ENCODE measurements at places on chromosomes 4 and X. TPM values are rescaled to one million over a fixed set of nuclear protein-coding genes. Genes with fewer than 3 reads are reported as not detected.

The GPC4 gene
- 1.6 TPM for polyA plus RNA-seq

The GLRB gene
- polyA plus RNA-seq = 3.2 TPM

The OFD1 gene
- 8.6 TPM for polyA plus RNA-seq

The ANK2 gene
- 0.70 TPM for polyA plus RNA-seq

The BMP15 gene
- not detected for polyA plus RNA-seq

The SPATA4 gene
- 0.14 TPM for polyA plus RNA-seq

The SOWAHB gene
- not detected for polyA plus RNA-seq

The SPANXA1 gene
- polyA plus RNA-seq = not detected

The KCND1 gene
- 1.9 TPM for polyA plus RNA-seq

The ERVMER34-1 gene
- not detected for polyA plus RNA-seq

DNA sequence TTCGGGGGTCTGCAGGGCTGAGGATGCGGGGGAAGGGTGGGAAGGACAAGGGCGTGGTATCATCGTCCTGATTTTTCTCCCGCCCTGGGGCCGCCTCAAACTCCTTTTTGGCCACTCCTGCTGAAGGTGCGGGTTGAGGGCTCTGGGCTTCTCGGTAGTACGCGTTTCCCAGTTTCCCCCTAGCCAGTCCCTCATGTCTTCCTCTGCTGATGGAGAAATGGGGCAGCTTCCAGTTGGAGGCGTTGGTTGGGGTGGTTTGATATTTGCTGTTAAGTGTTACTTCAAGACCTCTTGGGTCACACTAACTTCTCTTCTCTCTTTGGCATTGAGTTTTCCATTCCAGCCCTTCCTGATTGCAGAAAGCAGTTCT is 482 bp downstream of the GSTCD start:
- no peak for DNase-seq

- DNase-seq = no peak
Observed at GRCh38 chr4:181890911-181891310, 352.3 kb upstream of the TENM3 start.

DNA sequence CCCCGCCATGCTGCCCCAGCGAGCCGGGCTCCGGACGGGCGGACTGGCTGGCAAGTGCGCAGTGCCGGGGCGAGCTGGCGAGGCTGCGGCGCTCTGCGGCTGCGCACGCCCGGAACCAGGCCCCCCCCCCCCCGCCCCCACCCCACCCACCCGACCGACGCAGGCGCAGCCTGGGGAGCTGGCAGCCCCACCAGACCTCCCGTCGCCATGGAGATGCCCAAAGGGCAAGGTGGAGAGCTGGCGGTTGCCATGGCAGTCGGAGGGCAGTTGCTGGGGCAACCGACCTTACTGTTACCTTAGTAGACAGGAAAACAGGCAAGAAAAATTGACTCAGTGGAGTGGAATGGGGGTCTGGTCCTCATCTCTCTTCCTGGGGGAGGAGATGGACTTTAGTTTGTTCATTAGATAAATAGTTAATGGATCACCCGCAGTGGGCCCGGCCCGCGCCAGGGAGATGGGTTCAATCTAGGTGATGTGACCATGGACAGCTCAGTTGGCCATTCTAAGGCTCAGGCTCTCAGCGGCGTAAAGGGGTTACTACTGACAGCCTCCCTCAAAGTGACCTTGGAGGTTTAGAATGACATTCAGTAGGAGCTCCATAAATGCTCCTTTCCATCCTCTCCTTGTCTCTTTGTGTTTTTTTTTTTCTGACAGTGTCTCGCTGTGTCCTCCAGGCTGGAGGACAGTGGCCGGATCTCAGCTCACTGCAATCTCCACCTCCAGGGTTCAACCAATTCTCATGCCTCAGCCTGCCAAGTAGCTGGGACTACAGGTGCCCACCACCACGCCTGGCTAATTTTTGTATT is at the start of gene PCSK1N:
Gene PCSK1N, minus strand, starts transcription at position 87 of the 806 bp plus-strand sequence. Its CDS starts 78 bp downstream, at position 9.
- no peak for DNase-seq

GRCh38 chr4:126202226-126202625 is 887.5 kb downstream of the FAT4 start:
- DNase-seq = no peak

DNA sequence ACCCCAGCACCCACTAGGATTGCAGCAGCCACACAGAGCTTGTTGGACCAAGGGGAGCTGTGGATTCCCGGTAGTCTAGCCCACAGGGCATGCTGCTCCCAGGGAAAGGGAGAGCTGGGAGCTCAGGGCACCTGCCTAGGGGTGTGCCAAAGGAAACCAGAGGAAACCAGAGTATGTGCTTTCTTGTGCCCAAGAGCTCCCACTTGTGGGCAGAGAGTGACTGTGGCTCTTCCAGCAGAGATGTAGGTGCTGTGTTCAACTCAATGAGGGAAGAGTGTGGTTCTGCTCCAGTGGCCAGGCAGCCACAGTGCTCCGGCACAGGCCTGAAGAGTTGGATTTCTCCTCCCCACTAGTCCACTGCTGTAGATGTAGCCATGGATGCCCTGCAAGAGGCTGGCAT is 1050.0 kb upstream of the INTU start:
- DNase-seq = peak; percentile 5

DNA sequence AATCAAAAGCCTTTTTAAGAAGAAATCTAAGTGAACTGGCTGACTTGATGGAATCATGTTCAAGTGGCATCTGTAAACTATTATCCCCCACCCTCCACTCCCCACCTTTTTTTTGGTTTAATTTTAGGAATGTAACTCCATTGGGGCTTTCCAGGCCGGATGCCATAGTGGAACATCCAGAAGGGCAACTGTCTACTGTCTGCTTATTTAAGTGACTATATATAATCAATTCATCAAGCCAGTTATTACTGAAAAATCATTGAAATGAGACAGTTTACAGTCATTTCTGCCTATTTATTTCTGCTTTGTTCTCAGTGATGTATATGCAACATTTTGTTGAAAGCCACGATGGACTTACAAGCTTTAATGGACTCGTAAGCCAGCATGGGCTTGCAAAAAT is 162.3 kb downstream of the STIM2 start:
- DNase-seq = no peak

DNA sequence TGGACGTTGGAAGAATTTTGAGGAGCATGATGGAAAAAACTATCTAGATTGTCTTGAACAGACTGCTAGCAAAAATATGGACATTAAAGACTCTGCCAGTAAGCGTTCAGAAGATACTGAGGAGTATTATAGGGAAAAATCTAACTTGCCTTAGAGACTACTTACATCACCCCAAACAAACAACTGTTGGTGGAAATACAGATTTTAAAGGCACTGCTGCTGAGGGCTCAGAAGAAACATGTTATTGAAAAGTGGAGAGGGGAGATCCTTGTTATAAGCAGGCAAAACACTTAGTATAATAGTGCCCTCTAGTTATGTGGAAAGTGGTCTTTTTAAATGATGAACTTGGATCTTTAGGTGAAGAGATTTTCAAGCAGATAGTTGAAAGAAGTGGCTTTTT is 29.2 kb downstream of the MAD2L1 start:
- DNase-seq = no peak

GRCh38 chrX:56793112-56793430 is 64.0 kb downstream of the NBDY start:
- no peak for DNase-seq

- no peak for DNase-seq
Observed at GRCh38 chr4:87662871-87663270, 12.8 kb downstream of the DMP1 start.

- no peak for DNase-seq
Observed at GRCh38 chrX:53003111-53003510, 44.8 kb upstream of the FAM156A start.

DNA sequence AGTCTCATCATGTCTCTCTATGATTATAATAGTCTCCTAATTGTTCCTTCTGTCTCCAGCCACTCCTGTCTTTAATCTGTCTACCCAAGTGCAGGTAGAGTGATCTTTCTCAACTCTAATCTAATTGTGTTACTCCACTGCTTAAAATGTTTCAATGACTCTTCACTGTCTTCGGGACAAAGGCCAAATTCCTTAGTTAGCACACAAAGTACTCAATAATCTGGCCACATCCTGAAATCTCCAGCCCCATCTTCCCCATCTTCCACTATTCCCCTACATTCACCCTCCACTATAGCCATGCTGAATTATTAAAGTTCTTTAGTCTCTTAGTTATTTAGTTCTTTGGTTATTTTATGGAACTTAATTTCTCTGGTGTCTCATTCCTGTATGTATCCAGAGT is 353.3 kb downstream of the OPHN1 start:
- DNase-seq = no peak

GRCh38 chr4:119679251-119679650 is 50.6 kb upstream of the PDE5A start:
- peak; percentile 60 for DNase-seq

- peak; percentile 2 for DNase-seq
Observed at GRCh38 chr4:131644619-131645018, 1504.5 kb upstream of the PCDH10 start.

DNA sequence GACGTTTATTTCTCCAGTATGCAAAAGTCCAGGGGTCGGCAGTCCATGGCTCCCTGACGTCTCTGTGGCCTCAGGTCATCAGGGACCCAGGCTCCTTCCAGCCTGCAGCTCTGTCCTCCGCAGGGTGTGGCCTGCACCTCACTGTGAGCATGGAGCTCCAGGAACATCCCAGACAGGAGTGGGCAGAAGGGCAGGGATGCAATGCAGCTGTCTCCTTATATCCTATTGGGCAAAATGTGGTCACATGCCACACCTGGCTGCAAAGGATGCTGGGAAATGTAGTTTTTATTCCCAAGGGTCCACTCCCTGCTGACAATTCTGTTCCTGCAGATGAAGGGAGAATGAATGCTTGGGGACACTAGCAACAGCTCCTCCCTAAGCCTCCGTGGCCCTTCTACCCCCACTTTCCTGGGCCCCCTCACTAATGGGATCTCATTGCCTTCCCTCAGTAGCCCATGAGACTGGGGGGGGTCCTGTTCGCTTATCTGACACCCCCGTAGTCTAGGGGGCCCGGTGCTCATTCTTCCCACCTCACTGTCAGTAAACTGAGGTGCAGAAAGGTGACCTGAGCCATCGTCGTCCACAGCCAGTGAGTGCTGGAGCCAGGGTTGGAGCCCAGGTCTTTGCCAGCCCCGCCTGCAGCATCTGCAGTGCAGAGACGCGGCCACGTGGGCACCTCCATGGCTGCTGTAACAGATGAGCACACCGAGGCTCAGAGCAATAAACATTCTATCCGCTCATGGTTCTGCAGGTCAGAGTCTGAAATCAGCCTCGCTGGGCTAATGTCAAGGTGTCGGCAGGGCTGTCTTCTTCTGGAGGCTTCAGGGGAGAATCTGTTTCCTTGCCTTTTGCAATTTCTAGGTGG is 5.9 kb upstream of the GRPEL1 start:
- peak; percentile 42 for DNase-seq

DNA sequence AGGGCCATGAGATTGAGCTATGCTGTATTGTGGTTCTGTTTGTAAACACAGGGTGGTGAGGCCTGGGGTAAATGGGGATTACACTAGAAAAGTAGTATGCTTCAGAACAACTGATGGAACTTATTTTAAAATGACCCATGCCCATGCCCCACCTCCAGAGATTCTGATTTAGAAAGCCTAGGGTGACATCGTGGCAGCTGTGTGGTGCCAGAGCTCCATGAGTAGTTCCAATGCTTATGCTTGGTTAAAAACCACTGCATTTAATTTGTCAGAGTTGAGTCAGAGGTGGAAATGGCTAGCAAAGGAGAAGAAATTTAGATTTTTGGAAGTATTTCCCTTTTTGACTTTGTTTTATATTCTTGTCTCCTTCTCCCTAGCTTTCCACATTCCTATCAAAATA is 63.4 kb upstream of the PDE5A start:
- DNase-seq = peak; percentile 67

GRCh38 chrX:13055486-13055885 is 11.1 kb upstream of the FAM9C start:
- DNase-seq = no peak

DNA sequence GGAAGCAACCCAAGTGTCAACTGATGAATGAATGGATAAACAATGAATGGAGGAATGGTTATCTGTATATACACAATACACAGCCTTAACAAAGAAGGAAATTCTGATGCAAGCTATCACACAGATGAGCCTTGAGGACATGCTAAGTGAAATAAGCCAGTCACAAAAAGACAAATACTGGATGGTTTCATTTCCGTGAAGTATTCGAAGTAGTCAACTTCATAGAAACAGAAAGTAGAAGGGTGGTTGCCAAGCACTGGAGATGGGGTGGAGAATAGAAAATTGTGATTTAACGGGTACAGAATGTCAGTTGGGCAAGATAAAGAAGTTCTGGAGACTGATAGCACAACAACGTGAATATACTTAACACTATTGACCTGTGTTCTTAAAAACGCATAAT is 28.2 kb downstream of the CENPU start:
- no peak for DNase-seq

- peak; percentile 12 for DNase-seq
Observed at GRCh38 chr4:168028970-168029597, 63.3 kb upstream of the ANXA10 start.

- DNase-seq = no peak
Observed at GRCh38 chrX:43996491-43996890, 23.3 kb upstream of the NDP start.

DNA sequence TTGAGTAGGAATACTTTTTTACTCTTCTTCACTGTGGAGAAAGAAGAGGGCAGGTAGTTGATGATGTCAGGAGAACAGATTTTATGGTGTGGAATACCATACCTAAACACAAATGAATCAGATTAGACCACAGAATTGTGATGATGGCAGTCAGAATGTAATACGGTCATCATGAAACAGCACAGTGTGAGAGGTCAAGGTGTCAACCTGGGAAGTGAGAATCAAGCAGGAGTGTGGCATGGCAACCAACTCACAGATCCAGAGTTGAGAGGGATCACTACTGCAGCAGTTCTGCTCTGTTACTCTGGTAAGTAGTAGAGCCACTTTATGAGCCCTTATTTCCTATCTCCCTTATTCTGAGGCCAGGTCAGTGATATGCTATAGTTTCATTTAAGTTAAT is 27.7 kb downstream of the METTL14 start:
- peak; percentile 67 for DNase-seq

GRCh38 chr4:185219551-185220344 is 10.3 kb downstream of the SNX25 start:
- peak; percentile 78 for DNase-seq

DNA sequence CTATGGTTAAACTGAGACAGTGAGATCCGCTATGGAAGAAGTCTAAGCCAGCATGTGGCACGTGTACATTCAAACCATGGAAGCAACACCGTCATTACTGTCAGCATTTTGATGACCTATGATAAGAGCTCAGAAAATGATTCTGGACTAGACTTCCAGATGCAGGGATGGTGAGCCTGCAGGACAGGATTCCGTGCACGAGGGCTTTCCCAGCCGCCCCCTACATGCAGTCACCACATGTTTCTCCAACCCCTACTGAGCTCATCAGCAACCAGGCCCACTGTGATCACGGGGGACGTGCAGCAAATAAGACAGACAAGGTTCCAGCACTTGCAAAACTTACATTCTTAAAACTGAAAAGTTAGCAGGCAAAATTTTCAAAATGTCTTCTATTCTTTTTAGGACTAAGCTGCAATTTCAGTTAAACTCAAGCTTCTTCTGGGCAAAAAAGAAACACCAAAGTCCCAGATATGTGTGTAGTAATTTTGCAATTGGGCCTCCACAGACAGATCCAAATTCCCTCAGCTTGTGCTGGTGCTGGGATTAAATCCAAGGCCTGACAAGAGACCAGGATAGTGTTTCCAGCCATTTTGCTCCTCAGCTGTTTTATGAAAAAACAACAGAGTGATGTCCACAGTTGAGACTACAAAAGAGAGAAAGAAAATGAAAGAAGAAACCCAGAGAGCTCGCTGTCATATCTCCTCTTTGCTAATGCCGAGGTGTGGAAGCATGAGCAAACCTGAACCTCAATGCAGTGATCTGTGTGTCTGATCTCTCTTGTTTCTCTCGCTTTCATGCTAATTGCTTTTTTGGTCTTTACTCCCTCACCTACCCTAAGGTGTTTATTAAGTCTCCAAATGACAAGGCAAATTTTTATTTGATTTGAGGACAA is 118.2 kb downstream of the AFAP1 start:
- DNase-seq = no peak

- DNase-seq = no peak
Observed at GRCh38 chr4:105751718-105752299, 43.2 kb downstream of the GSTCD start.

Data from IMR-90 (cell line).